Fibroblast of upper back skin (primary cell): ENCODE measurements at places on chromosomes 3 and 15.

DNA sequence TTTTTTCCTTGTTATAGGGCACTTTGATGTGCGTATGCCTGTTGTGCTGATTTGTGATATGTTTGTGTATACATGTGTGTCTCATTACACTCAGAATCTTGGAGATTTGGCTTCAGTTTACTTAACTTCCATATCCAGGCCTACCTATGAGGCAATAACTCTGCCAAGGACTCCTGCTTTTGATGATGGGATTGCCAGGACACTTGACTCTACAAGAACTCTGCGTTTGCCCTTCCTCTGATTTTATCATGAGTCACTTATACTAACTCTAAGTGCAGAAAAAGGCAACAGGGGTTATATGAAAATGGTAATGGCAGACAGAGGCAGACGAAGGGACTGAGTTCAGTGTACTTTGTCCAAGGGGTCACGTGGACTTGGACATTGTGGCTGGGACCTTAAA is 33.6 kb downstream of the MCTP2 start:
- no peak for DNase-seq

DNA sequence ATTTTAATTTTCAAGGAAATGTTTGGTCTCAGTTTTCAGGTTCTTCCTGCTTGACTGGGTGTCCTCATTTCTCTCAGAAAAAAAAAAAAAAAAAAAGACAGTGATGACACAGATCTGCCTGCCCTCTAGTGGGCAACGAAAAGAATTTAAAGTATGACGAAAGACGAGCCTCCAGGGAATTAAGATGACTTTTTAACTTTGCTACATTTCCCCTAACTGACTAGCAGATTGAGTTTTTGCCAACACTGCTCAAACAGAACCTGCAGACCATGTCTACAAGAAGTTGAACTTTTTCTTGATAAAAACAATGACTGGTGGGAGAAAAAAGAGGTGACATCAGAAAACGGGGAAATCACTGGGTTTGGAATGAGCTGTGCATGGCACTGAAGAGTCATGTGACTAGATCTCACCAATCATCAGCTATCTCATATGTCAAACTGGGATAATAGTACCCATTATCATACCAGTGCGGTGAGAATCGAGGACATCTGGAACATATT is 40.8 kb downstream of the EOMES start:
- peak; percentile 91 for DNase-seq

GRCh38 chr15:88842156-88842555 is 38.9 kb downstream of the ACAN start:
- DNase-seq = no peak

GRCh38 chr15:45729141-45729540 is 94.3 kb downstream of the SQOR start:
- DNase-seq = peak; percentile 34

GRCh38 chr3:6809349-6809748 is 51.6 kb upstream of the GRM7 start:
- no peak for DNase-seq

- no peak for DNase-seq
These were observed 295.9 kb upstream of the PROK2 start for GRCh38 chr3:72080800-72081199.
